Activated naive CD8-positive, alpha-beta T cell treated with anti-CD3 and anti-CD28 coated beads, Interleukin-2, amount 50 U/mL, for 16 hours (primary cell): ENCODE measurements at places on chromosomes 12 and 14.
A peak's percentile ranks its signal among the peaks of the same experiment; 100 is the strongest.

DNA sequence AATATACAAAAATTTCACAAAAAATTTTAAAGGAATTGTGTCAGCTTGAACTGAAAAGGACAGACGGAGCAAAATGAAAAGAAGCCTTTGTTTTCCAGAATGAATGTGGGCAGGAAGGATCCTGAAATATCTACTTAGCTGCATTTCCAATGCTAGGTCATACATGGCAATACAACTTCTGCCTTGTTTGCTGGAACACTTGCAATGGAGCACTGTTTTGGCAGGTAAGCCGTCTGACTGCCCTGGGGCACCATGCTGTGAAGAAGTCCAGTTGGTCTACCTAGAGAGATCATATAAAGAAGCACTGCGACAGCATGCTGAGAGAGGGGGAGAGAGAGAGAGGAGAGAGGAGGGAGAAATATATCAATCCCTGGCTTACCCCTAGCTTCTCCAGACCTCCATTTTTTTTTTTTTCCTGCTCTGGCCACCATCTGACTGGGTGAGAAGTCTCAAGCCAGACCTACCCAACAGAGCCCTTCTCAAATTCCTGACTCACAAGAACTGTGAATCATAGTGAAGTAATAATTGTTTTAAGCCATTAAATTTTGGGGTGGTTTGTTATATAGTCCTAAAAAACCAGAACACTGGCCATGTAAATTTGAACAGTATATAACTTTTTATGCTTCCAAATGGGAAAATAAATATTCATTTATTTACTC, 97.1 kb upstream of the PRICKLE1 start:
- DNase-seq = no peak

DNA sequence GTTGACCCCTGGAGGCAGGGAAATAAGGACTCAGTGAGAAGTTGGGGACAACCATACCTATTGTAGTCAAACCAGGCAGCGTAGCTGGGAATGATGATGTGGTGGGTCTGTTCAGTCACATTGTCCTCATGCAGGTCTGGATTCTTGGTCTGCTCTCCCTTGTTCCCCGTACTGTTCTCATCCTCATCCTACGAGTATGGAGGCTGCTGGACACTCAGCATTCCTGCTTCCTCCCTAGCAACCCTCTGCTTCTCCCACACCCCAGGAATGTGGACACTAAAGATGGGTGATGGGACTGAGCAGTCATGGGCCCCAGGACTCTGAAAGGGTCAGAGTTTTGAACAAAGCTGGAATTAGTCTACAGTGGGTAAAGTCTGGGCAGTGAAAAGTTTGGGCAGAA, 10.9 kb downstream of the SMARCC2 start:
- no peak for DNase-seq

- no peak for DNase-seq
These were observed 380.9 kb upstream of the TMTC1 start for GRCh38 chr12:30164382-30165318.

GRCh38 chr14:49959822-49960408, 67.0 kb downstream of the ARF6 start:
- no peak for DNase-seq

DNA sequence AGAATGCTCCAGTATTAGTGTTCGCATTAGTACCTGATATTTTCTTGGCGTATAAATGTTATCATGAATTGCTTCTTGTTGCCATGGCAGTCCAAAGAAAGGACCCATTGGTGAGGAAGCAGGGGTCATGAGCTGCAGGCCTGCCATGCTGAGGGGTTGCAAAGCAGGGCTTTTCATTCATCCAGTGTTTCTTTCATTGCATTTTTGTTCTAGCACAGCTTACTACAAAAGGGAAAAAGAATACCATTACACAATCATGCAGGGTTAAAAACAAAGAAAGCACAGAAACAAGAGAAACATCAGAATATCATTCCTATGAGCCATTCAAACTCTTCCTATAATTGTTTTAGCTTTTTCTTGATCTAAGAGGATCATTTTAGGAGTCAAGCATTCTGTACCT, 24.0 kb downstream of the DICER1 start:
- no peak for DNase-seq

GRCh38 chr12:83168751-83169150, 482.0 kb downstream of the TMTC2 start:
- DNase-seq = no peak

DNA sequence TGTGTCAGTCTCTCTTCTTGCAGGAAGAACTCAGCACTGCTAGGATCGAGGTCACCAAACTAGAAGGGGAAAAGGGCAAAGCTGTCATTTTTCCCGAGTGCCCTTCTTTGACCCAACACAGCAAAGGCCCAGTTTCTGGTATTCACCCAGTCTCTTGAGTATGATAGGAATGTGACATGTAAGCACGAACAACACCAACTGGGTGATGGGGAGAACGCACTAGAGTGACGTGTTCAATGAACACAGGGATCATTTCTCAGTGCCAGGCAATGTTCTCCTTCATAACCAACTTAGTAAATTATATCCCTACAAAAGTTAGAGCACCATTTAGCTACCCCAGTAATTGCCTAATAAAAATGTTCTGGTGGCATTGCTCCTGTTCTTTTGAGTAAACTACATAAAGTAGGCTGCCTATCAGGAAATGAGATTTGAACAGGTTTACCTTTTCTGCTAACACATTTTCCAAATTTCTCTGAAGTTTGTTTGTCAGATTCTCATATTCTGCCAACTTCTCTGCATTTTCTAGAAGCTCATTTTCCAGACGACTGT, 64.5 kb downstream of the NIN start:
- DNase-seq = no peak

DNA sequence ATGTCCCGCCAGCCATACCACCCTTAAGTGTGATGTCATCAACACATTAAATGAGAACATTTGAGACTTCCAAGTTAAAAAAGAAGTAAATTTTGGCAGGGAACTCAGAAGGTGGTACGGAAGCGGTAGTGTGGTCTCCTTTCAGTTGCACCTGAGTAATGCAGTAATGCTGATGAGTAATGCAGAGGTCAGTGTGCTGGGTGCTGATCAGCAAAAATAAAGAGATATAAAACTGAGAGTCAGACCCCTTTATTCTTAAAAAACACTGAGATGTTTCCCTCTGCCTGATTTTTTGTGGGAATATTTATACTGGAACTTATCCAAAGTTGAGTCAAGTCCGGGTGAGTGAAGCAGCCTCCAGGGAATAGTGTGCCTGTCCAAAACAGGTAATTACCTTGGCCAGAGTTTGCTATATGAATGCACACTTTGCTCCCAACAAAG, 370.6 kb upstream of the PRICKLE1 start:
- no peak for DNase-seq

DNA sequence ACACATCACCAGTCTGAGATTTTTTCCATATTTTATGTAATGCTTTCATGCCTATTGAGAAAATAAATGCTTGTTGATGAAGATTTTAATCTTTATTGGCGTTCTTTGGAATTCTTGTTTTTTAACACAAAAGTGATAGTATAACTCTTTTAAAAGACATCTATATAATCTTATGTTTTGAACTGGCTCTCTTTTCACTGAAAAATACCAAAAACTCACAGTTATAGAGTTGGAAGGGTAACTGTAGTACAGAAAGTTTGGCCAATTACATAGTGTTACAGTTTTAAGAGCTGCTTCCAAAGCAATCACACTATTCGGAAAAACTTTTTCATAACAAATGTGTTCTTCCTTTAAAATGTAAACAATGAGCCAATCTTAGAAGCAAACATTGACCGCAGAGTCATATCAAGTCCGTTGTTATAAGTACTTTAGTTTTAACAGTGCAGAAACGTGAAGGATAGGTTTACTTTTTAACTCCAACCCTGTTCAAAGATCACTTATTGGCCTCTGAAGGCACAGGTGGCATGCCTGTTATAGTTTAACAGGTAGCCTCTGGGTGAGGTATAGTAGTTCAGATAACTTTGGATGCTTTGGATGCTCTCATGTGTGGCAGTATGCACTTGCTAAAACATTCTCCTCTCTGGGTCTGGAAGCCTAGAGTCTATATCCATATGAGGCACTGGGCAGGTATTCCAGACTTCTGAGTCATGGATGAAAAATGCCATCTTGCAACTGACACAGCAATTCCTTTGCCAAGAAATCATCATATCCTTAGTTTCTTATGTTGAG, 12.1 kb upstream of the NTN4 start:
- no peak for DNase-seq

GRCh38 chr14:95163132-95163531, 5.8 kb upstream of the DICER1 start:
- no peak for DNase-seq

DNA sequence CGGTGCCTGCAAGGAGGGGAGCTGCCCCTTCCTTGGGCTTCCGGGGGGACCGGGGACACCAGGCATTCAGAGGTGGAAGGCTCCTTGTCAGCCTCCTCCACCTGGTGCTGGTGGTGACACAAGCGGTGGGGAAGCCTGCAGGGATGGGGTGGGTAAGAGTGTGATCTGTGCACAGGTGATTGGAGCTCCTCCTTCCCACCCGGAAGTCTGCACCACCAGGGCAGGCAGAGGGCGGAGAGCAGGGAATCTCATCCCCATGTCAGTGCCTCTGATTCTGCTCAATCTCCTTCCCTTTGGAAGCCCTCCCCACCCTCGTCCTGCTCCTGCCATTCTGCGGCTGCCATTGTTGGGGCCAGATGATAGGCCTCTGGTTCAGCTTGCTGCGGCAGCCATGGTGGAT, 238.1 kb upstream of the CRY1 start:
- no peak for DNase-seq

- DNase-seq = no peak
These were observed 68.7 kb upstream of the MED13L start for GRCh38 chr12:116346222-116346621.

DNA sequence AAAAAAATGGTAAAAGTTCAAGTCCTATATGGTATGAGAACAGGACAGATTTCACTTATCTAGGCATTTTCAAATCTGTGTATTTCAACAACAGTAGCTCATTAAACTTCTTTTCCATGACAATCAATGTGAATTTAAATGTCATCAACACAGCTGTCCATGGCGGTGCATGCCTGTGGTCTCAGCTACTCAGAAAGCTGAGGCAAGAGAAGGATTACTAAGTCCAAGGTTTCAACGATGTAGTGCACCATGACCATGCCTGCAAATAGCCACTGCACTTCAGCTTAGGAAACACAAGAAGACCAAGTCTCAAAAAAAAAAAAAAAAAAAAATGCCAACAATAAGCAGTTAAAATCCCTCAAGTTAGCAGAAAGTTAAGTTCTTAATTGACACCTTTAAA, 214.6 kb downstream of the C12orf50 start:
- no peak for DNase-seq

GRCh38 chr12:100554608-100555077, 18.8 kb upstream of the GAS2L3 start:
- no peak for DNase-seq

- peak; percentile 12 for DNase-seq
These were observed 707.5 kb upstream of the TMEM132C start for GRCh38 chr12:127559349-127560040.

DNA sequence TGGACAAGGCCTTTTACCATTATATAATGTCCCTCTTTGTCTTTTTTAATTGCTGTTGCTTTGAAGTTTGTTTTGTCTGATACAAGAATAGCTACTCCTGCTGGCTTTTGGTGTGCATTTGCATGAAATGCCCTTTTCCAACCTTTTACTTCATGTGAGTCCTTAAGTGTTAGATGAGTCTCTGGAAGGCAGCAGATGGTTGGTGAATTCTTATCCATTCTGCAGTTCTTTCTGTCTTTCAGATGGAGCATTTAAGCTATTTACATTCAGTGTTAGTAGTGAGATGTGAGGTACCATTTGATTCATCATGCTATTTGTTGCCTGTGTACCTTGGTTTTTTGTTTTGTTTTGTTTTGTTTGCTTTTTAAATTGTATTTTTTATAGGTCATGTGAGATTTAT, 208.3 kb downstream of the GPHN start:
- DNase-seq = no peak

DNA sequence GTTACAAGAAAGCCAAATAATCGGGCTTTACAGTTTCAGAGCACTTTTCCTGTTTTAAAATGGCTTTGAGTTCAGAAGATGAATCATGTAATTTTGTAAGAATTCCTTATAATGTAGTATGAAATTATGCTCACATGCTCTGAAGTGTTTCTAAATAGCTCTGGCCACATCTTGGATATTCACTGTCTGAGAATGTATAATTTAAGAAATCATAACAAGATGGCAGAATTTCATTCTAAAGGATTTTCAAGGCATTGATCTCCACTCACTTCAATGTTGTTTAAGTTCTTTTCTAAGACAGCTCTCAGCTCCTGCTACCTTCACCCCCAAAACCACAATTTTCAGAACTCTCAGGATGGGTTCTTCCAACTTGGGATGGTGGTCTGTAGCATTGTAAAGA, 180.1 kb downstream of the DACT1 start:
- DNase-seq = no peak

- DNase-seq = no peak
These were observed 177.0 kb downstream of the C12orf75 start for GRCh38 chr12:105507311-105508038.

- DNase-seq = no peak
These were observed 12.3 kb upstream of the CALM1 start for GRCh38 chr14:90384543-90384911.

- no peak for DNase-seq
These were observed at the start of gene MGST1 for GRCh38 chr12:16347391-16348298. Gene MGST1 (plus strand): TSS chr12:16347645. CDS start chr12:16354253, 6,608 bp downstream.

GRCh38 chr12:56013482-56013881, 7.4 kb upstream of the IKZF4 start:
- no peak for DNase-seq

GRCh38 chr14:66037361-66037760, 448.8 kb upstream of the CCDC196 start:
- no peak for DNase-seq

DNA sequence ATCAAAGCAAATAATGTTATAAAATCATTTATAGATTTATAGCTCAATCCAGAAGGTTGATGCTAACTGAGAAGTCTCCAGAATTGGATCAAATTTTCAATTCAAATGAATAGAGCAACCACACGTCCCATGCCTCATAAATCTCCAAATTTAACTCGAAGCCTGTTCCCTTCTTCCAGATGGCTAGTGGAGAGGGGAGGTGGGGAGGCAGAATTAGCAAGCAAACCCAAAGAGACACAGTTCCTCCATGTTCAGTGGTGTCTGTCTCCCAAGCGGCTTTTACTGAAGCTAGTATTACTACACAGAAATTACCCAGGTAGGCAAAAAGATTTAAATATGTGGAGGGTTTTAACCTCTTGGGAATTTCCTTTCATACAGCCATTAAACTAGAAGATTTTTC, 65.8 kb downstream of the DUSP6 start:
- no peak for DNase-seq

- DNase-seq = no peak
These were observed 28.1 kb downstream of the CBX5 start for GRCh38 chr12:54251667-54252284.

DNA sequence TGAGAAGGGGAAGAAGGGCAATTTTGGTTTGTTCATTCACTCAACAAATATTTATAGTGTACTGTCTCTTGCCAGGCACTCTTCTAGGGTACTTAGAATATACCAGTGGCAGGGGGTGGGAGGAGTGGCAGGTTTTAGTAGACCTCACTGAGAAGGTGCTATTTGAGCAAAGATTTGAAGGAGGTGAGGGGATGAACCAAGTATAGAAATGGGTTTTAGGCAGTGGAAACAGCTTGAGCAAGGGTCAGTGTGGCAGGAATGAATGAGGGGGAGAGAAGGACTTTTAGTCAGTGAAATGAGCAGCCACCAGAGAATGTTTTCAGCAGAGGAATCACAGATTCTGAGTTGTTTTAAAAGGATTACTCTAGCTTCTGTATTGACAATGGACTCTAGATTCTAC, 2.3 kb downstream of the PRIM1 start:
- no peak for DNase-seq

GRCh38 chr12:34097213-34097612, 74.9 kb downstream of the ALG10 start:
- DNase-seq = no peak
